Activated CD8-positive, alpha-beta memory T cell treated with anti-CD3 and anti-CD28 coated beads for 36 hours (primary cell): ENCODE measurements at places on chromosomes 4 and X. TPM values are rescaled to one million over a fixed set of nuclear protein-coding genes. Genes with fewer than 3 reads are reported as not detected.

The TLL1 gene
- not detected for total RNA-seq

The UTP3 gene
- 43.2 TPM for total RNA-seq

The MUC7 gene
- not detected for total RNA-seq

The CENPVL1 gene
- not detected for total RNA-seq

The ASB12 gene
- not detected for total RNA-seq
